Activated CD8-positive, alpha-beta memory T cell treated with anti-CD3 and anti-CD28 coated beads for 24 hours (primary cell): ENCODE measurements at places on chromosomes 4 and X.

DNA sequence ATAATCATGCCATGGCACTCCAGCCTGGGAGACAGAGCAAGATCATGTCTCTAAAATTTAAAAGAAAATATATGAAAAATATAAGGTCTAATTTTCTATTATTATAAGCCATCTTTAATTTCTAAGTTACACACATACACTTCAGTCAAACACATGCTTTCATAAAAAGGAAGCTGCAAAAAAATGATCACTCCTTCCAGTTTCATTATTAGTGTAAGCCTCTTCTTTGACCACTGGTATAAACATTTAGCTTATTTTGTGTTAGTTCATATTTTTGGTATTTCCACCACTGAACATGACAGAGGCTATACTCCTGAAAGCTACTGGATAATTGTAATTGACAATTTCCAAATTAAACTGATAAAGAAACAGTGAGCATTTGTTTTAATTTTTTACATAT lies 163.3 kb upstream of the USP38 start:
- no peak for DNase-seq

DNA sequence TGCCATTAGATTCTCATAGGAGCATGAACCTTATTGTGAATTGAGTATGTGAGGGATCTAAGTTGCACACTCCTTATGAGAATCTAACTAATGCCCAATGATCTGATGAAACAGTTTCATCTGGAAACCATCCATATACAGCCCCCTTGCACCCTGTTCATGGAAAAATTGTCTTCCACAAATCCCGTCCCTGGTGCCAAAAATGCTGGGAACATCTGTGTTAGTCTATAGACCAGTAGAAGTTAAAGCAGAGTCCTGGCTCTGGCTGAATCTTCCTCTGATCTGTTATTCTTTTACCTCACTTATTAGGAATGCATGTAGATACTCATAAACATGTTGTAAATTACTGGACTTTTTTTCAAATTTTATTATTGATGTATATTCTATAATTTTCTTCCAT lies 29.2 kb downstream of the SULT1B1 start:
- no peak for DNase-seq

- DNase-seq: no peak
These were observed 19.9 kb downstream of the SORCS2 start for GRCh38 chr4:7212101-7212674.

GRCh38 chr4:125125276-125125675 lies 189.5 kb upstream of the FAT4 start:
- no peak for DNase-seq

GRCh38 chr4:3295837-3296624 lies 3.2 kb downstream of the RGS12 start:
- DNase-seq: peak; percentile 47

DNA sequence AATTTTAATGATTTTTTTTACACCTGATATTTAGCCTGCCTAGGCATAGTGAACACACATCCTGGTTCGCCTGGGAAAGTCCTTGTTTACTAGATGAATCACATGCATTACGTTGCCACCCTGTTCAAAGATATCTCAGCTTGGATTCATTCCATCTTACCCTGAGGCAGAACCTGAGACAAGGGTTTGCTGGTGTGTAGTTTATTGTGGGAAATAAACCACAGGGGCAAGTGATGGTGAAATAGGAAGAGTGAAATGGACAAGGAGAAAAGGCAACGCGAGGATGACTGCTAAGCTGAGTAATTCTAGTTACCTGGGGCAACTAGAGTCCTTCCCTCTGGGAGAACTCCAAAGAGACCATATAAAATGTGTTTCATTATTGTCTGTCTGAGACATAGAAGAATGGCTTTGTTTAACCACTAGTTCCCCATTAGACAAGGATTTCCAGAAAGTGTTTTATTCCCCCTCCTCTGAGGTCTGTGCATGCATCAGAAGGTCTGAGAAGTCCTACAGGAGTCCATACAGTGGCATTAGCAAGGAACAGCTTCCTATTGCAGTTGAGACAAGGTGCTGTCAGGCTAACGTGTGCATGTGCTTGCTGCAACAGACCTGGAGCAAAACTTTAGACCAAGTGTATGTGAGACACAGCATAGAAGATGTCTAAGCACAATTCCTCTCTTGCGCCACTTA lies 797.3 kb upstream of the FRG1 start:
- DNase-seq: no peak

GRCh38 chr4:24249972-24250371 lies 334.4 kb downstream of the DHX15 start:
- DNase-seq: no peak

- DNase-seq: no peak
These were observed 55.3 kb downstream of the PALLD start for GRCh38 chr4:168551945-168552695.

GRCh38 chr4:40850496-40850895 lies 100.7 kb downstream of the NSUN7 start:
- no peak for DNase-seq

DNA sequence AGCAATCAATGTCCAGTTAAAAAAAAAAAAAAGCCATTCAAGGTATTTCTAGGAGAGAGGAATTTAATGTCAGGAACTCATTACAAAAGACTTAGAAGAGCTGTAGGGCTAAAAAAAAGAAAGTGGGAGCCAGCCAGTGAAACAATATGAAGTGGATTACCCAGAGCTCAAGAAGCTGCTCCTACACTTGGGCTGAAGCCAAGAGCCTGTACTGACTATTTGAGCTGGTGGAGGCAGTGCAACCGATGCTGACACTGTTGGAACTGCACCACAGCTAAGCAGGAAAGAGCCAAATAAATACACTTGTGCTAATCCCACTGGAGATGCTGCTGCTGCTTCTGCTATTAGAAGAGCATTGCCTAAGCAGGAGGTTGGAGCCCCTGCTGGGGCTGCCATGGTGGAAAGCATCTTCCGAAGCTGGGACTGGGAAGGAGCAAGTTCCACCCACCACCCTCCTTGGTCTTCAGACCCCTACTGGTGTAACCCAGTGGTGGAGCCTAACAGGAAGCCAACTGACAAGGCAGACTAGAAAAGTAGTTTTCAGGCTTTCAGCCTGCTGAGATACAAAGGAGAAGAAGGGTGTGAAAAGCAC lies 65.4 kb downstream of the CXXC4 start:
- no peak for DNase-seq

DNA sequence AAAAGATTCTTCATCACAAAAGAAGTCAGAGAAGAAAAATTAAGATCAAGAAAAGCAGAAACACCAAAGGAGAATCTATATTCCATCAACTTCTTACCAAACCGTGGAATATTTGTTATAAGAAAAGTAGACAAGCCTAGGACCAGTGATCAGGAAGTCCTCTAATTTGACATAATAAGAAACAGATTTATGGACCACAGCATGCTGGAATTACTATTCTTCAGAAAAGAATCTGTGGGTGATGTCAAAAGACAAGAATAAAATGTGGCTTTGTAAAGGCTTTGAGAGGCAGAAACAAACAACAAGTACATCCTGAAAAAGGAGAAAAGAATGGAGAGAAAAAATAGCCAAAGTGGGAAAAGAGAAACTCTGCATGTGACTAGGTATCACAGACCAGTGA lies 123.3 kb downstream of the SLC10A7 start:
- DNase-seq: no peak

- DNase-seq: no peak
These were observed 11.4 kb upstream of the FMR1 start for GRCh38 chrX:147900349-147900748.

GRCh38 chr4:174317531-174317930 lies 33.8 kb downstream of the CEP44 start:
- DNase-seq: no peak

GRCh38 chr4:76867880-76868655 lies 29.9 kb downstream of the SOWAHB start:
- DNase-seq: no peak

DNA sequence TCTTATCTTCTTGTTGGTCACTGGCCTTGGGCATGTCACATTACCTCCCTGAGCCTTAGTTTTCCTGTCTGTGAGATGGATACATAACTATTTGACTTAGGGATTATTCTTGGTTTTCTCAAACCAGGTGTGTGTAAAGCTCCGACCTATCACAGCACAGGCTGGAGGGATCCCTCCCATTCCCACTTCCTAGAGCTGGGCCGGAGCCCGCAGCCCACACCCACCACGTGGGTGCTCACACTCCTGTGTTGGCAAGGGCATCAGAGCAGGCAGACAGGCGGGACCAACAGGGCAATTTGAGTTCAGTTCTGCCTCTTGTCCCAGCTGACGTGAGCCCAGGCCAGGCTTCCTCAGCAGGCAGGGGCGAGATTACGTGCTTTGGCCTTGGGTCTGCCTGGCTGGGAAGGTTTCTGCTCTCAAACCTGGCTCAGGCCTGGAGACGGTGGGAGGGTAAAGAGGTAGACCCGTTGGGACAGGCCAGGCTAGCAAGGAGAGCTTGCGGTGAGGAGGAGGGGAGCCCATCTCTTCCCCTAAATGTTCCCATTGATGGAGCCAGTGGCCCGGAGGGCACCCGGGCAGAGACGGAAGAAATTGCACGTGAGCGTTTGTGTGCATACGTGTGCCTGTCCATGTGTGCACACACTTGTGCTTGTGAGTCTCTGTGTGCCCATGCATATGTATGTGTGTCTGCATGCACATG lies 734 bp upstream of the SH3TC1 start:
- DNase-seq: peak; percentile 61

DNA sequence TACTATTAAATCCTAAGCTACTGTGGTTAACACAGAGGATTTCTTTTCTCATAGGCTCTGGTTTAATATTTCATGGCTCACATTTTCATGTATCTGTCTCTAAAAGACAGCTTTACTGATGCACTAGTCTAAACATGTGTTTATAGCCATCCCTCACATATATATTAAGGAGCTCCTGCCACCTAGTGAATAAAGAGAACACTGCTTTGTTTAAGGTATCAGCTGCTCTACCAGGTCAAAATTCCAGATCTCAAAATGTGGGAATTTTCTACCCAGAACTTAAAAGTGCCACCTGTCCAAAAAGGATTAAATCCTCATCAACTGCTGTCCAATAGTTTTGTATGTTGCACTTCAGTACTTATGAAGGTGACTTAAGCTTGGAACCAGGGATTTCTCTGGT lies 188.5 kb upstream of the TEX13C start:
- DNase-seq: no peak

DNA sequence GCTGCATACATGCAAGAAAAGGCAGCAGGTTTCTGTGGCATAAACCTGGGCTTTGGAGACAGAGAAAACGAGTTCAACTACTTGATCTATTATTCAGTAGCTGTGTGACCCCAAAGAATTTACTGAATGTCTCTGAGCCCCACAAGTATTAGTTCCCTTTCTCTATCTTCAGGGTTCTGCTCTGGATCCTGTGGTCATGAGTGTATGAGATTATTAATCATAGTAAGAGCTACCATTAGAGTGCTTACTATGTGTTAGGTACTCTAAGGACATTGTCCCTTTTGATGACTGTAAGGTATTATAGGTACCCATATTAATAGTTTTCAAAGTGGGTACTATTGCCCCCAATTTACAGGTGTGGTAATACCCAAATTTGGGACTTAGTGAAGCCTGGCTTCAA lies 5.5 kb downstream of the TEX13D start:
- no peak for DNase-seq

GRCh38 chr4:1603413-1604135 lies 80.5 kb downstream of the FAM53A start:
- no peak for DNase-seq

- no peak for DNase-seq
These were observed 3.4 kb downstream of the TEX13B start for GRCh38 chrX:107978707-107979307.

DNA sequence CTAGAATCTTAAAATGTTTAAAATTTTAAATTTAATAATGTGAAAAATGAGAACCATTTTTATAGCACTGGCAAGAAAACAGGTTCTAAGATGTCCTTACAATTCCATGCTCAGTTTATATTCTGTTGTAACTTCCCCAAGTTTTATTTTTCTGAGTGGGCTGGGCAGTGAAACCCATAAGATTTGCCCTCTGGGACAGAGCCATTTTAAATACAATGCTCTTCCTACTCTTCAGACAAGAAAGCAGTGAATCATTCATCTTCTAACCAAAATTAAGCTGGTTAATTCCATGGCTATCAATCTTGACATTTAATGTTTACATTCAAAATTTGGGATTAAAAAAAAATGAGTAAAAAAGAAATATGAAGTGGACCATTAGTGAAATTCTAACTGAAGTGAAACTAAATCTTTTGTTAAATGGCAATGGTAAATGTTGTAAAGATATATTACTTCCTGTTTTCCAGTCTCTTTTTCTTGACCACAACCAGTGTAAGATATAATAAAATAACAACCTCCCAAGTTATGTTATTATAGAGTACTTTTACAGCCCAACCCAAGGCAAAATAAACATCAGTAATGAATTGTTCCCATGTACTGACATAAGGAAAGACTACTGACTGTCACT lies 37.2 kb upstream of the PTPN13 start:
- no peak for DNase-seq

DNA sequence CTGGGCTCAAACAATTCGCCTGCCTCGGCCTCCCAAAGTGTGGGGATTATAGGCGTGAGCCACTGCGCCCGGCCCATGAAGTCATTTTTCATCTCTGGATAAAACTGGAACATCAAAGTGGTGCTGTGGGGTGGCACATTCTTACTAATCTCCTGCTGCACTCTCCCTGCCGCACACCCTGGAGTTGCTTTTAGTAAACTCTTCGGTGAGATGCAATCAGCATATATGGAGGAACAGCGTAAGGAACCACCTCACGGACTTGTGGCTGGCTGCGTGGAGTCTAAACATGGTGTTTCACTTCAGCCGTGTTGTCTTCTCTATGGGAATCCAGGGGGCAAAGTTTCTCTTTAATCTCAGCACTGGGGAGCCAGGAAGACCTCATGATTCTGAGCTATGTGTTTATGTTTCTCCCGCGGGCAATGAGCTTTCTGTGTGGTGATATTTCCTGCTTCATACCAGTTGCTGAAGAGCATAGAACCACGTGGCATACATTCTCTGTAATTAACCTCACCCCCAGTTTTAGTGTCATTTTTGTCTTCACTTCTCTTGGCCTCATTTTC lies 2.1 kb upstream of the RHOH start:
- no peak for DNase-seq

GRCh38 chr4:5753366-5753765 lies 42.4 kb downstream of the EVC start:
- no peak for DNase-seq

GRCh38 chr4:3268395-3269104 lies 19.6 kb downstream of the MSANTD1 start:
- DNase-seq: peak; percentile 50

- peak; percentile 37 for DNase-seq
These were observed 45.0 kb downstream of the RGS12 start for GRCh38 chr4:3337811-3338210.

DNA sequence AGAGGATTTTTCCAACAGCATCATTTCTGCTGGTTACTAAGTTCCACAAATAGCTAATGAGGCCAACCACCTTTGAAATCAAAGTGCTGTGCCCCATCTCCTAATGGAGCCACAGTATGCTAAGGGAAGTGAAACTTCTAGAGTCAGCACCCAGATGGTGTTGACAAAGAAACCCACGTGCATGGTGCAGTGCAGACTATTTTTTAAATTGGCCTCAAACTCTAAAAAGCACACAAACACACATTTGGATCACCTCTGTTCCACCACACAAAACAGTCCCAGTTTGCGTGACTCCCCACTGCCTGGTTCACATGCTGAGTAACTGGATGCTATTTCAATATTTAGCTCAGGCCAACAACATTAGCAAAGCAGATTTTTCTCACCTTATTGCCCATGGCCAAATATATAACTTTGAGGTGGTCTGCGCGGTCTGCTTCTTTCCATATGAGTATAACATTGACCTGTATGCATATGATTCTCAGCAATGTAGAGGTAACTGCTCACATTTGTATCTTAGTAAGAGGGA lies 69.9 kb downstream of the AMELX start:
- DNase-seq: no peak
